SHP77 treated with DMSO at 0.1 percent for 48 hours (cell line): ENCODE measurements at places on chromosomes 1 and 21.

DNA sequence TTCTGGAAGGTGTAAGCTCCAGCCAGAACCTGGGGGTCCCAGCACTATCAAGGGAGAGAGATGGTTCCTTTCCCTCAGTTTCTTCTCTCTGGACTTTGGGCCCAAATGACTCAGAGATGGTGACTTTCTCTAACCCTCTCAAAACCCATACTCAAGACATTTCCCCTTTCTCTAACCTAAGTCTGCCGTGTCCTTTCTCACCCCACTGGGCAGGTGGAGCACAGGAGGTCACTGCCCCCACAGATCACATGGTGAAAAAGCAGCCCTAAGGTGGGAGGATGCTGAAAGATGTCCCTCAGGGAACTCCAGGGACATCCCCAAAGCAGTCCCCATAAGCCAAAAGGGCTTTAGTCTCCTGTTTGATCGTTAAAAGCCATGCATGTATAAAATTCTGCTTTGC, 173.7 kb downstream of the HIVEP3 start:
- DNase-seq, result no peak

DNA sequence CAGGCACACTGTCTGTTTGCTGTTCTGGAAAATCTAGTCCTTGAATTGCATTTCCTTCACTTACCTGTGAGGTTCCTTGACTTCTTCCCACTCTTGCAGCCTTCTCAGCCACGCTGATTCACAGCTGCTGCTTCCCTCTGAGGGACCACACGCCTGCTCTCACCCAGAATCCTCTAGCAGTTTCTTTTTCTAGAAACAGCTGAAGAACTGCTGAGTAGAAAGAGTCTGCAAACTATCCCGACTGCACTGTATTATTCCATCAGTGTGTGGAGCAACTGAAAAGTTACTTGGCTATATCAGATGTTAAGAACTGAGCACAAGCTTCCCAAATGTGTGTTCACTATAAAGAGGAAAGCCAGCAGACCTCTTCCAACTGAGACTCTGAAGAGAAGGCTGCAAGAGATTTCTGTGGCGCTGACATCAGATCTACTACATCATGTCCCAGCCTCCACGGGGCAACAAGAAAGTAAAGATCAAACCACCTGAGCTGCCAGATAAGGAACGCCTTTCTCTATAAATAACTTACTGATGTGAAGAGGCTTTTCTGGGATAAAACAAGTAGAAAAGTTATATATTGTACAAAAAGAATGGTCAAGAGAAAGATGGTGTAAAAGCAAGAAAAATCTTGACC, 226.6 kb downstream of the RERE start:
- DNase-seq, result no peak

DNA sequence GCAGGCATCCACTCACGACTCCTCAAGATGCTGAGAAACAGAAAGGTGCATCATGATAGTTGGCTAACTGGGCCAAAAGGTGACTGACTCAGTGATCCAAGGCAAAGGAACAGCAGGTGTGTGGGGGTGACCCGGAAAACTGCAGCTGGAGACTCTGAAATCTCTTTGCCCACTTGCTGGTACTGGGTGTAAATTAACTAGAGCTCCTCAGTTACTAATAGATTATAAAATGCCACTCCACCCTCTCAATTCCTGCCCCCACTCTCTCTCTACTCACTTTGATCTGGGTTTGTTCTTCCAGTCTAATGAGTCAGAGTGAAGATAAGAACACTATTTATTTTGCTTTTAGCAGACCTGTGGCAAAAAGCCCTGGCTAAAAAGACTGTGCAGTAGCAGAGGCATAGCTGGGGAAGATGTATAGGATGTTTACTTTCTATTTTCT, 7.2 kb upstream of the PIGC start:
- DNase-seq, result peak; percentile 52

- no peak for DNase-seq
These were observed 23.7 kb upstream of the DISP1 start for GRCh38 chr1:222791006-222791710.

- DNase-seq, result no peak
These were observed 22.1 kb downstream of the RGS8 start for GRCh38 chr1:182662121-182662890.

- no peak for DNase-seq
These were observed 93.8 kb downstream of the PLPPR5 start for GRCh38 chr1:98910827-98911226.
